ENCODE measurements at places on chromosomes 2 and 18.

DNA sequence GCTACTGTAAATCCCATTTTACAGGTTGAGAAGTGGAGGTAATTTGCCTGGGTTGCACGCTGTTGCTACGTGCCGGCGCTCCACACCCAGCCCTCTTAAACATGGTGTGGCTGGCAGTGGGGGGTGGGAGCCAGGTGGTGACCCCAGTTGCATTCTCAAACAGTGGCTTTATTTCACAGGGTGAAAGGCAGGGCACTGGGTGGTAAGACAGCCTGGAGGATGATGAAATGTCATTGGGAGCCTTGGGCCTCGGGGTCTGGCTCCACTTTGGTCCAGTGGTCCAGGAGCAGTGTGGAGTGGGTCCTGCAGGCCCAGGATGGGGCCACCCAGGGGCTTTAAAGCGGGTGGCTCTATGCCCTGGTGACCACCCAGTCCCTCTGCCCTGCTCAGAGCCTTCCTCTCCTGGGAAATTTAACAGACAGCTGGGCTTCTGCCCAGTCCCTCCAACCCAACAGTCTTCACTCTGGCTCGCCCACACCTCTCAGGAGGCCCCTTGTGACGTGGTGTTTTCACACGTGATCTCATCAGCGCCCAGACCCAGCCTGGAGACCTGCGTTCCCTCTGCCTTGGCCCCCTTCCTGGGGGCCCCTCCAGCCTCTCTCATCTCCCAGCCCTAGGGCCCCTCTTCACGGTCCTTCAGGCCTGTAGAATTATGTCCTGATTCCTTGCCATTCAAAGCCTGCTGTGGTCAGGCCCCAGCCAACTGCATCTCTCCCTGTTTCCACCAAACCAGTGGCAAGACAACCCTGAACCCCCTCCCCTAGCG is 92.5 kb downstream of the INHBB start:
- DNase-seq, result no peak

GRCh38 chr2:203835892-203836800 is 31.4 kb upstream of the CTLA4 start:
- DNase-seq, result no peak

GRCh38 chr2:151670846-151671597 is 63.3 kb downstream of the NEB start:
- no peak for DNase-seq

- DNase-seq, result peak; percentile 10
Observed at GRCh38 chr2:103809941-103810441, 1043.9 kb upstream of the POU3F3 start.

DNA sequence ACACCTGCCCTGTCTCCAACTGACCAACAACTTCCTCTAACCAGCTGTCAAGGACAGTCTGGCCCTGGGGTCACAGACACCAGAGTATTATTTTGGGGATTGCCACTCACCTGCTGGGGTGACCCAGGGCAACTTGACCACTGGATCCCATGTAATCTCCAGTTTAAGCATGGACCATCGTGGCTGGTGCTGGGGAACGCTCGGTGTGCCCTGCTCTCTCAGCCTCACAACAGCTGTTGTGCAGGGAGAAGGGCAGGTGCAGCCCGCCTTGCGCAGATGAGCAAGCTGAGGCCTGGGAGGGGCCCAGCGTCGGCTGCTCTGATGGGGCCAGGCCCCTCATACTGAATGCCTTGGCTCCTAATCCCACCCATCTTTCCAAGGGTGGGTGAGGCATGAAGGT is 21.0 kb upstream of the INHBB start:
- DNase-seq, result no peak

GRCh38 chr2:37616677-37617005 is 54.8 kb downstream of the CDC42EP3 start:
- peak; percentile 89 for DNase-seq

GRCh38 chr2:70985283-70985688 is 6.9 kb downstream of the ANKRD53 start:
- no peak for DNase-seq

GRCh38 chr2:180231015-180231414 is 223.9 kb upstream of the CWC22 start:
- no peak for DNase-seq

DNA sequence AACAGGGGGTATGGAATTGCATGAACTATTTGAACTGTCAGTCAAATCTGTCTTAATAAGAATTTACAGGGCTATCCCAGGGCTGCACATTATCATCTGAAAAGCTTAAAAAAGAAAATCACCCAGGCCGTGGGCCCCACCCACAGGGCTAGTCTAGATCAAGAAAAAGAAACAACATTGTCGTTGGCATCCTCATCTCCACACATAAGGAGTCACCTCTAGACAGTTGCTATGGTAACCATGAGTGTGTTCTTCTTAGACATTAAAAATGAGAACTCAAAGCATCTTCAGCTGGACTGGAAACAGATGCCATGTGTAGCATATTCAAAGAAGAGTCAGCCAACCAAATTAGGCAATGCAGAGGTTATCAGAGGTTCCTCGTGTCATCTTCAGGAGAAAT is 72.3 kb upstream of the CPO start:
- DNase-seq, result no peak

- no peak for DNase-seq
Observed at GRCh38 chr2:161123531-161124030, 36.6 kb upstream of the TANK start.

- no peak for DNase-seq
Observed at GRCh38 chr18:29841631-29842030, 1200.9 kb downstream of the DSC3 start.

DNA sequence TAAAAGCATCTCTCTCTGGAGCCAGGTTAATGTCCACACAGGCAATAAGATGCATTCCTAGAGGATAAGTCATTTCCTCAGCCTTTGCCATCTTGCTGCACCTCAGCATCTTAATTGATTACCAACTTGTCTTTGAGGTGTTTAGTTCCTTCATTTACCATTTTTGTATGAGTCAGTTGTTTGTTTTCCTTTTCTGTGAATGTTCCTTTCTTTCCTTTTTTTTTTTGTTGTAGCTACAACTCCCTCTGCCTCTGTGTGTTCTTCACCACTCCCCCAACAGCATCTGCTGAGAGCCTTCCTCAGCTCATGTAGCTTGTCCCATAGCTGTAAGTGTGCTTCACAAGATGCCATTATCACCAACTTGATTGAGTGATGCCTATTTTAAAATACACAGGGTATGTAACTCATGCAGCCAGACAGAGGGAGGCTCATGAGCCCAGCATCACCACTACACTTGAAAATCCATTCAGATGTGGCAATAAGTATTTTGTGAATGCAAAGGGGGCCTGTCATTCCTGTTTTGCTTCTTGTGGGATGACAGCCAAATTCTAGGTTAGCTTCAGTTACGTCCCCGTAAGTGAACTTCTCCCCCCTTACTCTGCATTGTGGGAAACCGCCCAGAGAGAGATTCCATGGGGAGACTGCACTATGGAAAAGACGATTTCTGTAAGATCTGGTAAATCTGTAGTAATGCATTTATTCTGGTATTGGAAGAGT is 315.9 kb upstream of the ZEB2 start:
- peak; percentile 46 for DNase-seq

- DNase-seq, result no peak
Observed at GRCh38 chr2:227428731-227429285, 41.1 kb upstream of the SCYGR1 start.

DNA sequence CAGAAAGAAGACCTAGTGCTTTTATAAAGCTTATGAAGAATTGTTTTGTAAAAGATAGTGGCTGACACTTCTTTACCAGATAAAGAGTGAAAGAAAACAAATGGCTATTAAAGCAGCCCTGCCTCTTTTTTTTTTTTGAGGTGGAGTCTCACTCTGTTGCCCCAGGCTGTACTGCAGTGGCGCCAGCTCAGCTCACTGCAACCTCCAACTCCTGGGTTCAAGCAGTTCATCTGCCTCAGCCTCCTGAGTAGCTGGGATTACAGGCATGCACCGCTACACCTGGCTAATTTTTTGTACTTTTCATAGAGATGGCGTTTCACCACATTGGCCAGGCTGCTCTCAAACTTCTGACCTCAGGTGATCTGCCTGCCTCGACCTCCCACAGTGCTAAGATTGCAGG is 12.9 kb downstream of the ARPC2 start:
- DNase-seq, result no peak

- DNase-seq, result peak; percentile 29
Observed at GRCh38 chr2:26495705-26496297, 17.9 kb upstream of the OTOF start.

GRCh38 chr2:68009526-68009925 is 53.3 kb downstream of the C1D start:
- no peak for DNase-seq

DNA sequence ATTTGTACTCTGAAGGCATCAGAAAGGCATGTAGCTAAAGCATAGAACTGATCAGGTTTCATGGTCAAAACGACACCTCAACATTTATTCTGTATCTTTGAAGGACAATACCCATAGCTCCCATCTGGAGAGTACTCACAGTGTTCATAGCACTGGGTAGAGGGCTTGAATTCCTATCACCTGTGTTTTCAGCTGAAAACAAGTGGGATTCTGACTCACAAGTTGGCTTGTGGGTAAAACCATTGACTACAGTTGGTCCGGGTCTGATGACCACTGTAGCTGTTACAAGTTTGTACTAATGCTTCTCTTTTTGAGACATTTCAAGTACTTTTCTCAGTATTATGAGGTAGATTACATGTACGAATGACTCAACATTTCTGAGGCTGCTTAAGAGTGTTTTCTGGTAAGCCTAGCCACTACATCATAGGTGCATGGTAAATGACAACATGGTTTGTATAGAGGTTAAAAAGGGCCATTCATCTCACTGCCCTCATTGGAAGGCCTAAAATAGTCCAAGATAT is 68.6 kb upstream of the PELI1 start:
- DNase-seq, result peak; percentile 97

DNA sequence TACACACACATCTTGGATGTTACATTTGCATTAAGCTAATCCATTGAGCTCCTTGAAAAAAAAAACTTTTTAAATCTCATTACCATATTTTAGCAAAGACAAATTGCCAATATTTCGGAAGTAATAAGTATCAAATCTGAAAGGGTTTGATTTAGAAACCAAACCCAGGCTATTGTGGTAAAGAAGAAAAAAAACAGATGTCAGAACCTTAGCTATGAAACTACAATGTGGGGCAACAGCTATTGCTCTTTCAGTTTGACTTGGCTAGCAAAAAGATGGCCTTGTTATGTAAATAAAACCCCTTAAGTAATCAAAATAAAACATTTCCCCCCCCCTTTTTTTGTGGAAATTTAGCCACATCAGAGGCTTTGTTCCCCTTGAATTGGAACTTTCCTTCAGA is 41.2 kb upstream of the REG3A start:
- no peak for DNase-seq

GRCh38 chr2:232465061-232465460 is 9.1 kb downstream of the ALPI start:
- DNase-seq, result no peak

- DNase-seq, result no peak
Observed at GRCh38 chr18:76379226-76380126, 115.6 kb downstream of the ZNF516 start.

DNA sequence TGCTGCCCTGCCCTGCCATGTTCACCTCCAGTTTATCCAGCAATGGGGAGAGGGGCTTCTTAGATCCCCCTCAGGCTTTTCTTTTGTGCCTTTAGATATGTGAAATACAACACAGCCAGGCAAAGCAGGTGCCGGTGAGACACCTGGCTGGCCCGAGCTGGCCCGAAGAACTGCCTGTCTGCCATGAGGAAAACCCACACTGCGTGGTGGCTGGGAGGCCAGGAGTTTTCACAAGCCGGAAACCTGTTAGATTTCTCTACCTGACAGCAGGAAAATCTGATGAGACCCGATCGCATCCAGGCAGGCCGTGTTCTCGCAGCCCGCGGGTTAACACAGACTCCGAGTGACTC is 5.7 kb upstream of the GAL3ST2 start:
- DNase-seq, result no peak

- DNase-seq, result no peak
Observed at GRCh38 chr2:9639740-9640343, 9.0 kb upstream of the YWHAQ start.

- no peak for DNase-seq
Observed at GRCh38 chr2:236859908-236860307, 225.8 kb upstream of the COPS8 start.

DNA sequence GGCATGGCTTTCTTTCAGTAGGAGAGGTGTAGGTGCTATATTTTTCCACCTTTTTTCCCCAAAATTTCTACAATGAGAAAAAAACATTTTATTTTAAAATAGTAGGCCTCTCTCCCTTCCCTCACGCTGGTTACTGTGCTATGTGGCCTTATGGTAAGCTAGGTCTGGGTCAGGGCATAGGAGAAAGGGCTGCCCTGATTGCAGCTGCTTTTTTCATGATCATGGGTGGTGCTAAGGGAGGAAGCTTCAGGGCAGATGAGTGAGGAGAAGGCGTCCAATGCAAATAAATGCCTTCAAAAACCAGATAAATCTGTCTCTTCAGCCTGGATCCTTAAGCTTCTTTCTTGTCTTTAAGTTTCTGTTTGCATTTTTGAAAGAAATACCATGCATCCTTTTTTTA is 246.4 kb downstream of the ALPK2 start:
- no peak for DNase-seq

- DNase-seq, result no peak
Observed at GRCh38 chr2:85435220-85435958, 16.9 kb downstream of the SH2D6 start.

DNA sequence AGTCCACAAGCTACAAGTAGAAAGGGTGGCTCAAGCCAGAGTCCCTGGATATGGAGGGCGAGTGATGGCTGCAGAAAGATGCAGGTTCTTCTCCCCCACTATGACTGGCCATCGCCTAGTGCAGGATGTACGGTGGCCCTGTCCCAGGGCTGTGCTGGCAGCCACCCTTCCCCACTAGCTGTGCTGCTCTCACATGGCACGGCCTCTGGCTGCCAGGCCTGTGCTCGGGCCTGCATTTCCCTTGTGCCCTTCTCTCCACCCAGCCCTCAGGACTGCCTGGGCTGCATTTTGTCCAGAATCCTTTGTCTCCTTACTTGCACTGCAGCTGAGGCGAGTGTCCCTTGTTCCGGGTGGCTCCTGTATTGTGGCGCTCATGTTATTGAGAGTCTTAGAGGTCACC is 1.6 kb upstream of the RAMP1 start:
- no peak for DNase-seq

- DNase-seq, result no peak
Observed at GRCh38 chr2:173990245-173990644, 25.1 kb upstream of the SP3 start.

- no peak for DNase-seq
Observed at GRCh38 chr2:173357346-173357745, 2.7 kb downstream of the CDCA7 start.

- no peak for DNase-seq
Observed at GRCh38 chr2:203820969-203821368, 46.6 kb upstream of the CTLA4 start.

DNA sequence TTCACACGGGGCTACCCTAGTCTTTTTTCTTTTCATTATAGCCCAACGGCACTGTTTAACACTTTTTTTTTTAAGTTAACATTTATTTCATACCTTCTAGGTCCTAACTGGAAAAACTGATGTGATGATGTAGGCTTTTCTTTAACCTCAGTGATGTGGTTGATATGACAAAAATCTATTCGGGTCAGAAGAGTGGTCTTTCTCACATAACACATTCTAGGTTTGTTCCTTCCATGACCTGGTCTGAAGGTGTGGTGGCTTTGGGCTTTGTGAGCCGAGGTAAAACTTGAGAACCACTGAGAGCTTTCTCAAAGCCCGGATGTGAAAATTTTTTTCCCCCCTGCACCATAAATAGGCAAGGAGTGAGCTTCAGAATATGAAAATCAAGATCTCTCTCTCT is 44.2 kb downstream of the GPD2 start:
- no peak for DNase-seq

GRCh38 chr2:6986912-6987361 is 69.7 kb downstream of the RNF144A start:
- DNase-seq, result peak; percentile 33

GRCh38 chr2:152613235-152613634 is 104.0 kb downstream of the PRPF40A start:
- no peak for DNase-seq

Measured in astrocyte (in vitro differentiated cells and primary cell).